ENCODE measurements at places on chromosomes 16 and 17.

GRCh38 chr16:50293994-50294855, 27.9 kb downstream of the ADCY7 start:
- DNase-seq, result no peak

DNA sequence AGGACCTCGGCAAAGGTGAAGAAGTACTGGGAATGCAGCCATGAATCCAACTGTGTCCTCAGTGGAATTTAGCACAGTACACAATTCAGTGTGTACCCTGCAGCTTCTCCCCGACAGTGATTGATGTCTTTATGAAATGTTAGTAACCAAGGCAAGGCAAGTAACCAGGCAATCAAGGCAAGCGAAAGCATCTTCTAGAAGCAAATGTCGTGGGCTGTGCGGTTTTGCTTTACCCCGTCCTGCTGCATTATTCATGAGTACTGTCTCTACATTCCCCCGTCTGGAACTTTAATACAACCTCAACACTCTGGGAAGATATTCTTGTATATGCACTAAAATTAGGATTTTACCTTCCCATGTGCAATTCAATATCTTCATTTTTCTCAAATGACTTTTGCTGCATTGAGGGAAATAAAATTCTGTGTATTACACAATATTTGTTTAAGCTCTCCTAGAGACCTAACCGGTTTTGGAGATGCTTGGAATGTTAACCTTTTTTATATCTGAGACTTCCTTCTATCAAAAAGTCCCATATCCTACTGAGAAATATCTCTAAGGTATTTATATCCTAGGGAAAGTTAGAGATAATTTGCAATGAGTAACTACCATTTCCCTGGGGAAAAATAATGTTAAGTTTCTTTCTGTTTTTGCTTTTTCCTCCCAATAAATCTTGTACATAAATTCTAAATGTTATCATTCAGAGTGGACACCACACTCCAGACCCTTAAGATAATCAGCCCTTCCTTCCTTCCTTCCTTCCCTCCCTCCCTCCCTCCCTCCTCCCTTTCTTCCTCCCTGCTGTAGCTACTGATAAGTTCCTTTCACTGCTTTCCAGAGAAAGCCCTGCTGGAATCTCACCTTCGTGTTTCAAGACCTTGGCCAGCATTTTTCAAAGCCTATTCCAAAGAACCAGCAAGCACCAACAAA, 51.9 kb upstream of the ADORA2B start:
- peak; percentile 49 for DNase-seq

DNA sequence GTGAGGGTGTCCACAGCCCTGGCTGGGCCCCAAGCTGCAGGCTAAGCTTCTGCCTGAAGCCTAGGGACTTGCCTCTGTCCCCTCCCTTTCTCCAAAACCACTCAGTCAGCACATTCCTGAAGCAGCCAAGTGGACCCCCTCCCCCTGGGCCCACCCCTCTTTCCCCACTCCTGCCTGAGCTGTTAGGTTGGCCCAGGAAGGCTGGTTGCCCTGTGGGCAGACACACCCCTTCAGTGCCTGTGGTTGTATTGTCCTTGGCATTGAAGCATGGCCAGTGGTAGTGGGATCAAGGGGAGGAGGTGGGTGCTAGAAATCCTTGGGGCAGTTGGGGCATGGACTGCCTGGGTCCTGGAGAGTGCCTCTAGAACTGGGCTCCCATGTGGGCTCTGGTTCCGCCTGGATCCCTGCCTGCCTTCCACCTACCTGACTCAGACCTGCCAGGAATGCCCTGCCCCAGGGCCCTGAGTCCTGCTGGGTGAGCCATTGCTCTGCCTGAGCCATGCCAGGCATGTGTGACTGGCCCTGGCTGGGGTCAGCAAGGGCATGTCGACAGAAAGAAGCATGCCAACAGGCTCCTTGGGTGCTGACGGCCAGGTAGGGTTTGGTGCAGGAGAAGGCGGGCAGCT, 2.1 kb downstream of the TRAF4 start:
- no peak for DNase-seq

- DNase-seq, result peak; percentile 93
Measured at GRCh38 chr16:10876799-10877341, at the start of gene CIITA. Gene CIITA, plus strand, starts transcription at chr16:10877202. Its CDS starts 129 bp downstream, at chr16:10877331.

All from fibroblast of skin of right quadriceps (primary cell).